ENCODE measurements at places on chromosomes 4 and X.

DNA sequence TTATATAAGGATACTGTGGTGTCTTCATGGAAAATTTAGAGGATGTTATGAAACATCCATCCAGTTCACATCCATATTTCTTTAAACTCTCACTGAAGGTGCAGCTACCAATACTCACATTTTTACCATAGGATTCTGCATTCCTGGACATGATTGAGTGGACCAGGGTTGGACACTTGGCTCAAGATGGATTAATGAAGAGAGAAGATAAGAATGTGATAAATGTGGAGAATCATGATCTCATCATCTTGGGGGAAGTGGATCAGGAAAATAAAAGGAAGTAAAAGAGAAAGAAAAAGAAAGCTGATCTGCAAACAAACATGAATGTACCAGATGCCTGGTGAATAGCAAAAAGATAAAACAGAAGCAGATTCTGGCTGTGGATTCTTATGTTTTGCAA lies 175.4 kb downstream of the NPFFR2 start:
- no peak for DNase-seq

- DNase-seq = no peak
Measured at GRCh38 chr4:9904976-9905587, 116.2 kb downstream of the SLC2A9 start.

DNA sequence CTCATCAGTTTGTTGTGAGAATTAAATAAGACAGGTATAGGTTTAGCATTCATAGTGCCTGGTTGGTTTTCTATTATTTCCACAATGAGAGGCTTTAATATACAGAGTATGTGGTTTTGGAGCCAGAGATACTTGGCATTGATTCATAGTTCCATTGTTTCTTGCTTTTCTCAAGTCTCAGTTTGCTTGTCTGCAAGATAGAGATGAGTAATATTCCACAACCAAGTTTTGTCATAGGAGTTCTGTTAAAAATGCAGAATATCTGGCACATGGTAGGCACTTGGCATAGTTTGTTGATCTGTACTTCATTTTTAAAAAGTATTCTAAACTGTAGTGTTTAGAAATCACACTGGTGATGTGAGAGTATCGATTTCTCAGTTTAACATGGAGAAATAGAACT lies 37.5 kb upstream of the EDA2R start:
- DNase-seq = no peak

DNA sequence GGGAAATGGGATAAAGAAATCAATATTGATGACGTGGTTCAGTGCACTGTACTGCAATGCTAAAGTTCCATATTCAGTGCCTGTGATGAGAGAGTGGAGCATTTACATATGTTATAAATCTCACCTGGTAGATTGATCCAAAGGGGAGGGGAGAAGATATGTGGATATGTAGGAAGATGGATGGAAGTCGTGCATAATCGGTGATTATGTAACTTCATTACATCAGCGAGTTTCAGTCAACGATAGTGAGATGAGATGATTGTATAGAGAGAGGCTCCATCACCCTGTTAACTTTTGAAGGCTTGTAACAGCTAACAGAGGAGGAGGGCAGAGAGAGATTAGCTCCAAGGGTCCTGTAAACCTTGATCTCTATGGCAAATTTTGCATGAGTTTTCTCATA lies 1.8 kb downstream of the IL1RAPL1 start:
- no peak for DNase-seq

GRCh38 chr4:1727117-1728031 lies 6.1 kb downstream of the TACC3 start:
- no peak for DNase-seq
